ENCODE measurements at places on chromosomes 1 and 21. TPM values are rescaled to one million over a fixed set of nuclear protein-coding genes. Genes with fewer than 3 reads are reported as not detected.

- no peak for DNase-seq
Measured at GRCh38 chr1:196002906-196003305, 605.3 kb downstream of the KCNT2 start.

SLC9A1 gene
- 6.1 TPM for total RNA-seq

DNA sequence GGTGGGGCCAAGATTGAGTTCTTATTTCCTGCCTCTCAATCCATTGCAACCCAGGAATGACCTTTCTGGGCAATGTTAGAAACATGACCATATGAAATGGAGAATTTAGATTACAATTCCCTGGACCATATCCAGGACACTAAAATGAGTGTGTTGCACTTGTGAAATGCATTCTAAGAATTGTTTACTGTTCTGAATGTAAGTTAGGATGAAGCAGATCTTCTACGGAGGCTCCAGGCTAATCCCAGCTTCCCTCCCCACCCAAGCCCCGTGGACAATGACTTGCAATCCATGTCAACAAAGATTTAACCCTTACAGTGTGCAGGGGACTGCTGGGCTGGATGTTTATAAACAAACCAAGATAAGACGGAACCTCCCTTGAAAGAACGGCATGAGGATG lies 31.7 kb upstream of the HAO2 start:
- DNase-seq: no peak

GRCh38 chr1:59089036-59089798 lies 207.7 kb upstream of the FGGY start:
- no peak for DNase-seq

OR2L13 gene
- not detected for total RNA-seq

DNA sequence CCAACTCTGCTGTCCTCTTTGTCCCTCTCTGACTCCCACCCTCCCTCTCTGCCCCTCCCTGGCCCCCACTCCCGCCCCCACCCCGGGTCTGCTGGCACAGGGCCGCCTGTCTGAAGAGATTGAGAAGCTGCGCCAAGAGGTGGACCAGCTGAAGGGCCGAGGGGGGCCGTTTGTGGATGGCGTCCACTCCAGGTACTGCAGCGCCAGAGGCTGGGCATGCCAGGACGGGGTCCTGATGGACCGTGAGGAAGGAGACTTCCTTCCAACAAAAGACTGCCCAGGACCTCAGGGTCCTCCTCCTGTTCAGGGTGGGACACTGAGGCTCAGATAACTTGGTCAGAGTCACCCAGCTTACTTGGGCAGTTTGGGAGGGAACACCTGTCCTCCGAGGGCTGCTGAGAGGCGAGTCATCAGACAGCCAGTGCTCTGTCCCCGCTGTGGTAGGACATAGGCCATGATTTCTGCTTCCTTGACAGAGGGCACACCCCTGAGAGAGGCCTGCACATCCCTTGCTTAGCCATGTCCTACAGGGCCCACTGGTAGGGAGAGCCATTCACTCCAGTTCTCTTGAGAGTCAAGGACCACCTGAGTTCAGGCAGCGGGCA lies 23.4 kb downstream of the PPFIA4 start:
- DNase-seq: no peak

DNA sequence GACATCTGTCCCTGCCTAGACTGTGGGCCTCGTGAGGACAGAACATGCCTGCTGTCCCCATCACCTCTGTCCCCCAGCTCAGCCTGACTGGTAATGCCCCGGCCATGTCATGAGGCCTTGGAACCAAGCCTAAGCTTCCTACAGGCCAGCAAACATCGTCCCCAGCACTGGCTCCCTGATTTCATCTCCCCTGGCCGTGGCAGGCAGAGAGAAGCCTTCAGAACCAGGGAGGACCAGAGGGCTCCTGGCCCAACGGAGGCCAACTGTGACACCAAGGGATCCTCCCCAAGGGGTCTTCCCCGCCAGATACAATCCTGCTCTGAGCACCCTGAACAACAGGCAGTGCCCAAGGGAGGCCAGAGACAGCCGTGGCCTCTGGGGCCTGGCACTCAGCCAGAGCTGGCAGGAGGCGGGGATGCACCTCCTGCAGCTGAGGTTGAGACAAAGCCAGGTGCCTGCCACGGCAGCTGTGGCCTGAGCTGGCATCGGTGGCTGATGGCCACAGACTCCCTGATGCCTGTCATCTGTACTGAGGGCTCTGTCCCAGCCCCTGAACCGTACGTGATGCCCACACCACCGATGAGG lies 9.9 kb upstream of the NPHP4 start:
- DNase-seq: peak; percentile 49
